Activated gamma-delta T cell treated with Interleukin-2 at 50 U/mL for 16 hours (primary cell): ENCODE measurements at places on chromosomes 7 and 10.

DNA sequence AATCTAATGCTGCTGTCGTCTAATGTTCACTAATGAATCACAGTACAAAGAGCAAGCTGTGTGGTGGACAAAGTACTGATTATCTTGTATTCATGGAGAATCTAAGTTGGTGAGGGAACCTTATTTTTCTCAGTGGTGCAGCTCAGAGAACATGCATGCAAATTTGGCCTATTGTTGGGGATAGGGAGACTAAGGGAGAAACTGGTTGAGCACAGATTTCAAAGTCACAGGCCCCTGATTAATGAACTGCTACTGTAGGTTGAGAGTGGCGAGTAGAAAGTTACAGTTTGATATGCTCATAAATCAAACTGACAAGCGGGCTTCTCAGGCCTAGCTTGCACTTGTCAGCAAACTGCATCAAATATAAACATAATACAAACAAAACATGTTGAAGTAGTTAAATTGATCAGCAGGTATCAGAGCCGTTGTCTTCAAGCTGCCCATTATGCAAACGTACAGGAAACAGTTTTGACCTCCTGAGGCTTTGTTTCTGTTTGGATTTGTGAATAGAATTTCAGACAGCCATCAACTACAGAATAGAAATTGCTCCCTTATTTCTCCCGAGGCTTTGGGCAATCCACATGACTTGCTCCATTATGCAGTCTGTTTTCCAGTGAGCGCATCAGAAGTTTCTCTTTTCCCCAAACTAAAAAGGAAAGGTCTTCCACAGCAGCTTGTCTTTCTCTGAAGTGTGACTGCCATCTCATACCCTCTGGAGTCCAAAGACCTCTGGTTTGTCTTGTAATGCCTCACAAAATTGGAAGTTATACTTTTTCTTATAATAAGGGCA, 215.8 kb downstream of the FOXP2 start:
- DNase-seq: no peak

DNA sequence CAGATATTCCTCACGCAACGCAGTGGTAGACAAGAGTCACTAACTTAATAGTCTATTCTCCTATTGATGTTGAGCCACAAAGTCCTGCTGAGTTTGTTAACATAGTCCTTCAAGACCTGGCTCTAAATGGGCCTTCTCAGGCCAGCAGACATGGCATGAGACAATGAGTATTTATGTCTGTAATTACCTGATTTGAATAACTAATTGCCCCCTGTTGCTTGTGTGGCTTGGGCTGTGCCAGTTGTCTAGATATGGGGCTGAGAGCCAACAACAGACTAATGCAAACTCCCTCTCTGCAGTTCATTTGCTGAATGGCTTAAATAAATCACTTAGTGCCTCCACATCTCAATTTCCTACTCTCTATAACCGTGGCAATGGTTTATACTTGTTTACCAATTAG, 65.5 kb upstream of the VWC2 start:
- no peak for DNase-seq

GRCh38 chr10:70890917-70891431, 2.6 kb upstream of the PCBD1 start:
- no peak for DNase-seq

GRCh38 chr10:127909716-127910463, 3.0 kb downstream of the PTPRE start:
- no peak for DNase-seq

GRCh38 chr10:104440221-104440620, 86.6 kb downstream of the CFAP58 start:
- no peak for DNase-seq

GRCh38 chr7:31421607-31422006, 81.1 kb upstream of the NEUROD6 start:
- no peak for DNase-seq

- DNase-seq: no peak
These were observed 21.2 kb downstream of the ITGB8 start for GRCh38 chr7:20351901-20352300.

DNA sequence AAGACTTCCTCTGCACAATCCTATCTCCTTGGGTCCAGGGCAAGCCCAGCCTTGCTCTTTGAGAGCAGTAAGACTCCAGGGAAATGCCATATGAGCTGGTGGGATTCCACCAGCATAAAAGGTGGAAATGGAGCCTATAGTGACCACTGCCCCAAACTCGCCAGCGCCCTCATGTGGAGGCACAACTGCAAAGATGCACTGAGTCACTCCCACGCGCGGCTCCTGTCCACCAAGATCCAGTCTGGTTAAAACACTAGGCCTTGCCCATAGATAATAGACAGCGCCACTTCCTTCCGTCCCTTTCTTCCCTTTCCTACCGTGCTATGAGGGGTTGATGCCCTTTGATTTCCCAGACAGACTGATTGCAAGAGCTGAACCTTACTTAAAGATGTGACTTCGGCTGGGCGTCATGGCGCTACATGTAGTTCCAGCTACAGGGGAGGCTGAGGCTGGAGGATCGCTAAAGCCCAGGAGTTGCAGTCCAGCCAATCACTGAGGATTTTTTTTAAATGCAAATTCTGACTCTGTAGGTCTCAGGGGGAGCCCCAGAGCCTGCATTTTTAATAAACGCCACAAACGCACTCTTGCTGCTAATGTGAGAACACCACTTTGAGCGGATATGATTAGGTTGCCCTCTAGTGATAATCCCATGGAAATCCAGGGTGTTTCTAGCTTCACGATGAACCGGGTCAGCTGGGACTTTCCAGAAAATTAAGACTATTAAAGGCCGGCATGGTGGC, 136.5 kb downstream of the EPC1 start:
- no peak for DNase-seq

GRCh38 chr10:30847199-30847598, 184.5 kb downstream of the ZNF438 start:
- DNase-seq: no peak

DNA sequence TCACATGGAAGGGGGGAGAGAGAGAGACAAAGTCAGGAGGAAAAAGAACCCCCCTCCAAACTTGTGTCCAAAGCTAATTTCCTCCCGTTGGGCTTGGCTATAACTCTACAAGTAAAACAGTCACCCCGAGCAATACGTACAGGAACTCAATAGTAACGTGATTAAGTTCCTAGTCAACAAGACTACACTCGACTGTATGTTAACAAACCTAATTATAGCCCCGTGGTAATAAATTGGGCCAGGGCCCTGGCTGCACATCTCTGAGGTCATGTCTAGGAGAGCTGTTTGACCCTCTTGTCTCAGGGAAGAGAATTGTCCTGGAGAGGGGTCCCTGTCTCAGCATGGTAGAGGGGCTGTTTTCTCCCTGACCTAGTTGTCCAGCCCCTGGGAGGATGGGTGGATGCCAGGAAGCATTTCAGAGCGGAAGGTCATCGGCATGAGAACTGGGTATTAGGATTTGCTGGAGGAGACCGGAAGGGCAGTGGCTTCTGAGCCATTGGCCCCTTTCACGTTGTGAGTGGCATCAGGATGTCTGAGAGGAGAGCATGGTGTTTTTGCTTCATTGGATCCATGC, 60.2 kb upstream of the COMTD1 start:
- DNase-seq: no peak

- DNase-seq: no peak
These were observed 56.7 kb upstream of the SEPHS1 start for GRCh38 chr10:13404791-13405190.

- DNase-seq: no peak
These were observed 185.6 kb upstream of the LRGUK start for GRCh38 chr7:133941496-133941895.

DNA sequence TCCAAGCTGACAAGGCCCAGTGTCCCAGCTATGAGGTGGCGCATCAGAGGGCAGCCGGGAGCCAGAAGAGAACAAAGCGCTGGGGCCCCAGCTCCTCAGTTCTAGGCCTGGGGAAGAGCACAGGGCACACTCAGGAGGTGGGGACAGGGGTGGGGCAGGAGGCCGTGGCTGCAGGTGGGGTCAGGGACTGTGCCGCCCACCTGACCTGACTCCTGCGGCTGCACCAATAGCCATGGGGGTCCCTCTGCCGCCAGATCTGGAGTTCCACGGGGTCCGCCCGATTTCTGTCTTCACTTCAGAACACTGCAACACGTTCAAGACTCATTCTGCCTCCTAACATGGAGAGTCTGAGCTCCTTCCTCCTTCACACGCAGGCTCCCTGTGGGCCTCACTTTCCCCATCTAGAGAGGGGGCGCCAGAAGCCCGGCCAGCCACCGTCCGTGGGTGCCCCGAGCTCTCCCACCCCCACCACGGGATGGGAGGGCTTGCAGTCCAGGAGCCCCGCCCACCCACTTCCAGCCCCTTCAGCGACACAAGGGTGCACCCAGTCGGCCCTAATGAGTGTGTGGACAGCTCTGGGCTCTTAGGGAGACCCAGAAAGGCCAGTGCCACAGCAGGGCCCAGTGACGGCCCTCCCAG, 278.3 kb downstream of the MAD1L1 start:
- no peak for DNase-seq

DNA sequence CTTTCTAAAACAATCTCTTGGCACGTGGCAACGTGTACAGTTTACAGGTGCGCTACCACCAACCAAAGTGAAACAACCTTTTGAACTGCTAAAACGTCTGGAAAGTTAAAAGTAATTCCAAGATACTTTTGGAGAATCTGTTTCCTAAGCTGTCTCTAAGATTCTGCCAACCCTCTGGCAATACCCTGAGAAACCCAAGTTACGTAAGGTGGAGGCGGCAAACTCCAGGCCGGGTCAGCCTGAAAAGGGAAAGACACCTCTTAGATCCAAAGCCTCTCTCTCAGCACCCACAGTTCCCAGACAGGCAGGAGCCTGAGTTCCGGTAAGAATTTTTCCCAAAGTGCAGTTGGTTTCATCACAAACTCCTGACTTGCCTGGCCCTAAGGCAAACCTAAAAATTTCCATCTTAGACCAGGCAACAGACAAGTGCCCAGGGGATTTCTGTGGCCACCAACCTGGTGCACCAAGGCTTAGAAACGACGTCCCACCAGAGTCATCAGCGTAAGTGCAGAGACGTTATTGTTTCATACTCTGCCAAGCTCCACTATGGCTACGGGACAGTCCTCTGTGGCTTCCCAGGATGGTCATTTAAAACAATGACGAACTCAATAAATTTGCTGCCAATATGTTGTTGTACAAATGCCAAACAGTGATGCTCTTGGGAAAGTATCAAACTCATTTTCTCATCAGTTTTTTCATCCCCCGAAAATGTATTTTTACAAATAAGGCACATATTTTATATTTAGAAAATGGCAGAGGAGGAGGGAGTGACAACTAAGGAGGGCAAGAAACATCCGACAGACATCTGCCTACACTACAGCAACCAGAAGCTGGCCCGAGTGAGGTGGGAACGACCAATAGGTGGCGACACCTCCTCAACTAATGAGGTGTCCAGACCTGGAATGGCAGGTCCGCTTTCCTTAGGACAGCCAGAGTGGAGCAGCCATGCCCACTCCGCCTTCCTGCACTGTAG, 205.8 kb upstream of the FRMD4A start:
- DNase-seq: peak; percentile 37
